ENCODE measurements at places on chromosomes 2 and 18.

- no peak for DNase-seq
Measured at GRCh38 chr2:22520369-22521288, 864.4 kb upstream of the KLHL29 start.

DNA sequence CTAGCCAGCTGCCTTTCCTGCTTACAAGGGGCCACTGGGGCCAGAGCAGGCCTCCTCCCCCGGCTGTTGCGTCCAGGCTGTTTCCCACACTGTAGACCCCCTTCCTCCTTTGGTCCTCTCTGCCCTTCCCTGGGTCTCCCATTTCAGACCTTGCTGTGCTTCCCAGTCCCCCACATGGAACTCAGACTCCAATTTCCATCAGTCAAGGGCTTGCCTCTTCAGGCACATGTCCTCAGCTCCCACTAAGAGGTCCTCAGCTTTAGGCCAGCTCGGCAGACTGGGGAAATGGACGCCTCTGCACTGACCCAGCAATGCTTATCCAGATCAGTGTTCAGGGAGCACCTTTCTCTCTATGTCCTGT is 98.0 kb upstream of the BZW1 start:
- no peak for DNase-seq

DNA sequence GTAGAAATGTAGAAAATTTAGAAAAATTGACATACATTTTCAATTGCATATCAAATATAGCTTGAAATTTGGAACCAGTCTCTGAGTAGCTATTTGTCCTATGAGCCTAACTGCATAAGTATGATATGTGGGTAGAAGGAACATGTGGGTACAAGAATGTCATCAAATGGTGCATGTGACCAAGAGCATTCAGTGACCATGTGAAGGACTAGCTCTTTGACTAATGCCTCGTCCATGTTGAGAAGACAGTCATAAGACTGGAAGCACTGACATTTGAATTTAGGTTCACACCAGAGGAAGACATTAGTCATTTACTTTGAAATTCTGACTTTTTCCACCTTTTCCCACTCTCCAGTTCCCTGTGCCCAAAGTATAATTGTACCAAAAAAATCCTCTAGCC is 12.6 kb downstream of the MRPL44 start:
- DNase-seq = peak; percentile 21

- DNase-seq = no peak
Measured at GRCh38 chr2:62415518-62415917, 90.5 kb downstream of the TMEM17 start.

DNA sequence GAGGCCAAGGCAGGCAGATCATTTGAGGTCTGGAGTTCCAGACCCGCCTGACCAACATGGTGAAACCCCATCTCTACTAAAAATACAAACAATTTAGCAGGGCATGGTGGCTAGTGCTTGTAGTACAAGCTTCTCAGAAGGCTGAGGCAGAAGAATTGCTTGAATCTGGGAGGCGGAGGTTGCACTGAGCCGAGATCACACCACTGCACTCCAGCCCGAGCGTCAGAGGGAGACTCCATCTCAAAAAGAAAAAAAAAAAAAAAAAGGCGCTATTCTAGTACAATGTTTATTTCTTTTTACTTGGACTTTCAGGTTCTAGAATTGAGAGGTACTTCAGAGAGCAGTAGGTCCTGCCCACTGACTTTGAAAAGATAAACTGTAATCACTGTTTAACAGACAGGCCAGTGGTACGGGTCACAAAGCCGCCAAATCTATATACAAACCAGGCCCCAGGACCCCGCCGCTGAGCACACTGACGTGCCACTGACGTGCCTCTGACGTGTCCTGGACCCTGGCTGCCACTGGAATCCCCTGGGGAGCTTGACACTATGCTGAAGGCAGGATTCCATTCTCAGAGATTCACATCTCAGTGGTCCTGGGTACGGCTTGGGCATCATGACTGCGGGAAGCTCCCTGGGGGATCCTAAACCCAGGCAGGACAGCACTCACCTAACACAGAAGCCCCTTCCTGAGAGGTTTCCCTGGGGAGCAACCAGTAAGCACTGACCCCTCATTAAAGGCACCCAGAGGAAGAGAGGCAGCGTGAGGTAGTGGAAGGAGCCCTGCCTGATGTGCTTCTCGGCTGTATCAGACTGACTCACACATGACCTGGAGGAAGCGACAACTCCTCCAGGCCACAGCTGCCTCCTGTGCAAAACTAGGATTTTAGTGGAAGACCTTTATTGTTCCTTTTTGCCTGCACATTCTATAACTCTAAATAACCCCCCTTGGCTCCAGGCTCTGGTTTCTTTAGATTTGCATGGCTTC is 197.8 kb upstream of the MEIS1 start:
- DNase-seq = no peak

- no peak for DNase-seq
Measured at GRCh38 chr18:8626414-8627106, 17.3 kb downstream of the RAB12 start.

DNA sequence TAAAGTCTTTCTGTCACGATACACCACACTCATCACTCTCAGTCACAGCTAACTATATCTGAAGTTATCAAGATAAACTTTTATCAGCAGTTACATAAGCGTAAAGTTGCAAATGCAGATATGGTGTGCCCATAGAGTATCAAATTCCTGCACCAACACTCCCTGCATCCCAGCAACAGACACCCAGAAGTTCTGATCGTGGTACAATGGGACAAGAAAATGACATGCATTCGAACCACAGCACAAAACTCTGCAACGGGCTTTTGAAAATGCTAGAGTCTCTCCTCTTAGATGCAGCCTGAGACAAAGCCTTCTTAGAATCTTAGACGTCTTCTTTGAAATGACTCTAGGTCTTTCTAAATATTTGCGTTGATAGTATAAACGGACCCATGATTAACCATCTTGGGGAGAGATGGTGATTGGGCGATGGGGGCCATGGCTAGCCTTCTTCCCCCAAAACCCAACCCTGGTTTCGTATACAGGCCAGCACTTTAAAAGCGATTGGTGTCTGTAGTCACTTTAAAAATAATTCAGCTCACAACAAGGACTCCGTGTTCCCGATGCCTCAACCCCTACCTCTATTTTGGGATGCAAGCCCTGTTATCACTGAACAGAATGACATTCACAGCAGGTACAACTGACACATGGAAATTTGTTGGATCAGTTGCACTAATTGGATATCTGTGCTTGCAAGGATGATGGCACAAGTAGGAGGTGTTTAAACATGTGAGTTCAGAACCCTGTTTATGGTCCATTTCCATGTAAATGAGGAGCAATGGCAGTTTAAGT is 286.6 kb downstream of the MYT1L start:
- DNase-seq = no peak

DNA sequence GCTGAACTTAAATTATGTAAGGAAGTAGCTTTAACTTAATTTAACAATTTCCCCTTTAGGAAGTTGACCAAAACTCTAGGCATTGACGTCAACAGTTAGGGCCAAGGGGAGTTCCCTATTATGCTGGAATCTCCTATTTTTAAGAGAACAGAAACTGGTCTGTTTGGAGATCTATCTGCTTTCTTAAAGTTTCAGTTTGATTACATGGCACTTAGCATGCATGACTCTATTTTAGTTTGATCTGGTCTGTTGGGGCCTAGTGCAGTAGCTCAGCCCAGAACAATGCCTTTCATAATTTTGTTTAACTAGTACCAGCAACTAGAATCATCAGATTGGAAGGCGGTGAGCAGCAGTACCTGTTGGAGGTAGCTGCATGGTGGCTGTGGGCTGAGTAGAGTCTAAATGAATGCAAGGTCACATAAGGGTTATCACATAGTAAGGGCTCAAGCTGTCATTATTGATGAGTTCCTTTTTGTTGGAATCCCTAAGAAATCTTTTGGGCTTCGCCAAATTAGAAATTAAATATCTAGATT is 60.5 kb upstream of the ZNG1B start:
- DNase-seq = no peak

- no peak for DNase-seq
Measured at GRCh38 chr18:38525039-38525438, 959.4 kb upstream of the CELF4 start.

- DNase-seq = no peak
Measured at GRCh38 chr18:56386856-56387255, 251.5 kb downstream of the TXNL1 start.

DNA sequence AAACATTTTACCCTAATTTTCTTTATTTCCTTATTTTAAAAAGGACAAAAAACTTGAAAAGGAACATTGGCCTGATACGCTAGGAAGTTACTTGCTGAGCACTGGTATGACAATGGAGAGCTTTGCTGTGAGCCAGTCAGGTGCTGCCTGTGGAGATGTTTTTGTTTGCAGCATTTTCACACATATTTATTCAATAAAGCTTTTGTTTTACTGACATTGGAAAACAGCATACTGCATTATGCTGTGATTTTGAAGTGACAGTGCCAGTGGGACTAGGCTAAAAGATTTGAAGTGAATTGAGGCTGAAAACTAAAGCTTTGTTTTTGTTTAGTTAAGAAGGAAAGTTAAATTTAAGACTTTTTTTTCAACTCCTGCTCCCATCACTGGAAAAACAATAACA is 470.7 kb upstream of the ZEB2 start:
- no peak for DNase-seq

GRCh38 chr2:194343167-194343566 is 1313.9 kb upstream of the SLC39A10 start:
- DNase-seq = no peak

GRCh38 chr18:67425672-67426071 is 90.8 kb downstream of the DSEL start:
- peak; percentile 98 for DNase-seq

- DNase-seq = peak; percentile 85
Measured at GRCh38 chr2:95728878-95729596, 137.2 kb downstream of the TRIM43 start.

GRCh38 chr2:223586261-223586660 is 15.9 kb downstream of the SCG2 start:
- peak; percentile 93 for DNase-seq

- no peak for DNase-seq
Measured at GRCh38 chr2:159497847-159498246, 118.5 kb downstream of the BAZ2B start.

GRCh38 chr2:108376774-108377173 is 980 bp upstream of the SULT1C4 start:
- DNase-seq = no peak

DNA sequence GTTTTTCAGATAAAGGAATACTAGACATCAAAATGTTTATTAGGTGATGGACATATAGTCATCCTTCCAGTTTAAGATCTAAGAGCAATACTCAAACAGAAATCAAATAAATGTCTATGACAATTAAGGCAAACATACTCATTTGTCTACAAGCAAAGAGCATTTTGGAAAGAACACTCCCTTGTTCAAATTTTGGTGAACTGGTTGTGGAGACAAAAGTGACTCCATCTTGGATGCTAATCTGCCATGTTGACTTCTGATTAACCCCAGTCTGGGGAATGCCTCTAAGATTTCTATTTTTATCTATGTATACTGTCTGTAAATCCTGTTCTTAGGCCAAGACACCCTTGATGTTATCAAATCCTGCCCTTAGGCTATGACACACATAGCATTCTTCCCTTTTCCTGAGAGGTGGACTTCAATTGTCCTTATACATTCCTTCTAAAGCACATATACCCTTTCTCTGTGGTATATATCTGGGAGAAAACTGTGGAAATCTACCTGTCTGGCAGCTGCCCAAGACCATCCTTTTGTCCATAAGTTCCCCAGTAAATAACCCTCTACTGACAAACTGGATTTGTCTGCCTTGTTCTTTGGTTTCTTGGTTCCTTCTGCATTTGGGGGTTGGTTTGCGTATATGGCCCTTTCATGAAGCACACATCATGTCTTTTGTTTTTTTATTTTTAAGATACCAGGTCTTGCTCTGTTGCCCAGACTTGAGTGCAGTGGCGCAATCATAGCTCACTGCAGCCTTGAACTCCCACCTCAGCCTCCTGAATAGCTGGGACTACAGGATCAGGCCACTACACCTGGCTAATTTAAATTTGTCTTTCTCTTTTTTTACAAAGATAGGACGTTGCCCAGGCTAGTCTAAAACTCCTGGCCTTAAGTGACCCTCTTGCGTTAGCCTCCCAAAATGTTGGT is 12.5 kb upstream of the PLEKHM3 start:
- DNase-seq = no peak

GRCh38 chr2:196384729-196385128 is 213.4 kb upstream of the STK17B start:
- no peak for DNase-seq

DNA sequence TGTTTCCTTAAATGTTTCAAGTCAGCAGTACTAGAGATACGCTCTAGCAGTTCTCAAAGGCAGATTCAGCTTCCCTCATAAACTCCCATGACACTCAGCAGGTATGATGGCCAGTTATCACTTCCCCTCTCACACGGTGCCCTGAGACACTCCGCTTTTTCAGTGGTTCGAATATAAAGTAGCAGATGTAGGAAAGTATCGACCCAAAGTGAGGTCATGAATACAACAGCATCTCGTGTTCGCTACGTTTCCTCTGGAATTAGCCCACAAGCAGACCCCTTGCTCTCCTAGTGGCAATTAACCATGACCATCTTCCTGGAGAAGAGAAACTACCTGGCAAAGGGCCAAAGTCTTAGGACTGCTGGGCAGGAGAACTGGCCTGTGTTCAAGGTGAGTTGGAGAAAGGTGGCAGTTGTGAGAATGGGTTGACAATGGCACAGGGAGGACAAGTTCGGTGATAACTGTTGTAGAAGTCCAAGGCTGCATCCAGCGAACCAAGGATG is 9.3 kb upstream of the AGBL5 start:
- no peak for DNase-seq

- no peak for DNase-seq
Measured at GRCh38 chr18:11046140-11046539, 103.2 kb downstream of the PIEZO2 start.

DNA sequence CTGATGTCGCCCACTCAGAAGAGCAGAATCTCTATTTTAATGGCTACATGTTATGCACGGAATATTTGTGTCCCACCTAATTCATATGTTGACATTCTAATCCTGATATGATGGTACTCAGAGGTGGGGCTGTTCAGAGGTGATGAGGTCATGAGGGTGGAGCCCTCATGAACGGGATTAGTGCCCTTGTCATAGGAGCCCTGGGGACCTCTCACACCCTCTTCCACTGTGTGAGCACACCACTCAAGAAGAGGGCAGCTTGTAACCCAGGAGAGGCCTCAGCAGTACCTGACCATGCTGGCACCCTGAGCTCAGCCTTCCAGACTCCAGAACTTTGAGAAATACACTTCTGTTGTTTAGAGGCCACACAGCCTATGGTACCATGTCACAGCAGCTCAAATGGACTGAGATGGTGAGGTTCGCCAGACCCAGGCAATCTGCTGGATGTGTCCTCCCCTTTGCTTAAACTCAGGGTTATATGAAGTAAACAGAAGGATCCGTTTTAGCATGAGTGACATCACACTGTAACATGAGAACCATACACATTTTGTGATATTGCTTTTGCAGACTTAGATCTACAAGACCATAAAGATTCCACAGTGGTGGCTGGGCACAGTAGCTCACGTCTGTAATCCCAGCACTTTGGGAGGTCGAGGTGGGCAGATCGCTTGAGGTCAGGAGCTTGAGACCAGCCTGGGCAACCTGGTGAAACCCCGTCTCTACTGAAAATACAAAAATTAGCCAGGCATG is 48.7 kb downstream of the ATOH8 start:
- DNase-seq = peak; percentile 87

All from iris pigment epithelial cell (primary cell).